ENCODE measurements at places on chromosomes 13 and 19.

DNA sequence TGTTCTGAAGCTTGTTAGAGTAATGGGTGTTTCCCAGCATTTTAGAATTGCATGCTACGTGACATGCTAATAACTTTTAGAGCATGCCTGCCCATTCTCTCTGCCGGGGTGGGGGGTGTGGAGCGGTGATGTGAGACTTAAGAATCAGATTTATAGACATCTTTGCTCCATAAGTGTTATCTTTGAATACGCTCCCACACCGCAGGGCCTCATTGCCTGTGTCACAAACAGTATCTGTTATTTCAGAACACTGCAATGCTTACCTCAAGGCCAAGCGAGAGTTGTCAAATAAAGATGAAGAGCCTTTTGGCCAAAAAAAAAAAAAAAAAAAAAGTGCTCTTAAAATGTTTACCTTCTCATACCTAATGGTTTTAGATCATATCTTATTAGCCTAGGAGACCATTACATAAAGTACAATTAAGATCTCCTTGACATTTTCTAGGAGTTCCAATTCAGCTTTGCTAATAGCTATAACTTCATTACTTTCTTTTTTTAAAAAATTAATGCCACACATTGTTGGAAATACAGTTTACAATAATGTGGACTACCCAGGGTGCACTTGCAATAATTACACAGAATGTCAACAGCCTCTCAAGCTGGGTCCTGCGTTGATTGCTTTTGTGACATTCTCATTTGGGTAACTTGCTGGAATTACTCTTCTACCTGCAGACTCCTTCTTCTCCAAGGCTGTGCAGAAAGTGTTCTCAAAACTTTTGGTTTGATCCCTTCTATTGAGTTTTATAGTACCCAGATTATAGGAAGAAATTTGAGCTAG lies 525.3 kb downstream of the KLF12 start:
- DNase-seq: no peak

DNA sequence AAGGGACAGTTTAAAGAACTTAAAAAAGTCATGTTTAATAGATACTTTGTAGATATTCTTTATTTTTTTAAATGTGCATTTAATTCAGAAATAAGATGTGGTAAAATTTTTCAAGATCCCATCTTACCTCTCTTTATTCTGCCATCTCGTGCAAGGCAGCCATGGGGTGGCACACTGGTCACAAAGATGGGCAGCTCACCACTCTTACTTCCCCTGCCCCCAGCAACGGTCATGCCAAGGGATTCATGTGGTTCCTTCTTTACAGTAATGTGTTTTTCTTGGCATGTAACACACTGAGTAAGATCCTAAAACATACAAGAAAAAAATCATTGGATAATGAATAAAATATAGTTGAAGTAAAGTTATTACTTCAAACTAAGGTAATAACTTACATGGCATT lies 64.2 kb downstream of the LNX2 start:
- DNase-seq: no peak

- DNase-seq: no peak
Measured at GRCh38 chr13:45341799-45342500, 967 bp upstream of the TPT1 start.

- no peak for DNase-seq
Measured at GRCh38 chr13:84651705-84652104, 769.4 kb upstream of the SLITRK1 start.

DNA sequence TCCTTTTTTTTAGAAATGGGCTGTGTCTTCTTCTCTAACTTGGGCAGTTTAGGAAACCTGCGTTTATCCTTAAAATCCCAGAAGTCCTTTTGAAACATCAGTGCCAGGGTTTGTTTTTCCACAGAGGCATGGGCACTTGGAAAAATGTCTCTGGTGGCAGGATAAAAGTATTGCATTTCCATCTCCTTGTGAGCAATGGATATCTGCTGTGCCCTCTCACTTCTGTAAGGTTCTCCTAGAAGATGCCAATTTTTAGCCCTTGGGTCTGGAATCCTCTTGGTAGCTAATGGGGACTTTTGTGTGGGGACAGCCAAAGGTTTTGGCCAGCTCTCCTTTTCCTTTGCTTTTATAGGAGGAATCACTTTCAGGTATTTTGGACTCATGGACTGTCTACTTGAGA lies 21.0 kb downstream of the WDR87 start:
- DNase-seq: no peak

DNA sequence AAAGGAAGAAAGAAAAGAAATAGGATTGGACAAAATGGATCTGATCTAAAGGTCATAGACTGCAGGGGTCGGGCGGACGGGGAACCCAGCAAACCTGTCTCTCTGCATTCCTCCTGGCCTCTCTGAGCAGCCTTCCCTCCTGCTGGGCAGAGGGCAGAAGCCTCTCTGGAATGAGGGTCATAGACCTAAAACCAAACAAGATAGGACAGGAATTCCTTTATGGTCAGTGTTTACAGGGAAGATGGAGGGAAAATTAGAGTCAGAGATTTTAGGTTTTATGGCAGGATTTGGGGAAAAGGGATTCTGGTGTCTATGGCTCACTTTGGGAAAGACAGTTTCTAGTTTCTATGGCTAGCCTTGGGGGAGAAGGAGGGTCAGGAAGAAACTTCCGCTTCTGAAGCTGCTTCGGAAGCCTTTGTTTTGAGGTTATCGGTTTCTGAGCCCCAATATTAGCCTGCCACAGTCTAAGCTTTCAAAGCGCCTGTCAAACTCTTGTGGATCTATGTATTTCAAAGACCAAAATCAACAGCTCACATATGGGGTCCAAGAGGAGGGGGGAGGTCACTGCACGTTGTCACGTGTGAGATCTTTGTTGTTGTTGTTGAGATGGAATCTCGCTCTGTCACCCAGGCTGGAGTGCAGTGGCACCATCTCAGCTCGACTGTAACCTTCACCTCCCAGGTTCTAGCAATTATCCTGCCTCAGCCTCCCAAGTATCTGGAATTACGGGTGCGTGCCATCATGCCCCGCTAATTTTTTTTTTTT lies 18.9 kb upstream of the DPRX start:
- DNase-seq: no peak

Measured in stimulated activated CD4-positive, alpha-beta T cell treated with anti-CD3 and anti-CD28 coated beads, Interleukin-2, amount 100 ng/mL, for 24 hours (primary cell).